Umbilical cord (tissue), 2 donors: ENCODE measurements at places on chromosomes 16 and 17. TPM values are rescaled to one million over a fixed set of nuclear protein-coding genes. Genes with fewer than 3 reads are reported as not detected.

DNA sequence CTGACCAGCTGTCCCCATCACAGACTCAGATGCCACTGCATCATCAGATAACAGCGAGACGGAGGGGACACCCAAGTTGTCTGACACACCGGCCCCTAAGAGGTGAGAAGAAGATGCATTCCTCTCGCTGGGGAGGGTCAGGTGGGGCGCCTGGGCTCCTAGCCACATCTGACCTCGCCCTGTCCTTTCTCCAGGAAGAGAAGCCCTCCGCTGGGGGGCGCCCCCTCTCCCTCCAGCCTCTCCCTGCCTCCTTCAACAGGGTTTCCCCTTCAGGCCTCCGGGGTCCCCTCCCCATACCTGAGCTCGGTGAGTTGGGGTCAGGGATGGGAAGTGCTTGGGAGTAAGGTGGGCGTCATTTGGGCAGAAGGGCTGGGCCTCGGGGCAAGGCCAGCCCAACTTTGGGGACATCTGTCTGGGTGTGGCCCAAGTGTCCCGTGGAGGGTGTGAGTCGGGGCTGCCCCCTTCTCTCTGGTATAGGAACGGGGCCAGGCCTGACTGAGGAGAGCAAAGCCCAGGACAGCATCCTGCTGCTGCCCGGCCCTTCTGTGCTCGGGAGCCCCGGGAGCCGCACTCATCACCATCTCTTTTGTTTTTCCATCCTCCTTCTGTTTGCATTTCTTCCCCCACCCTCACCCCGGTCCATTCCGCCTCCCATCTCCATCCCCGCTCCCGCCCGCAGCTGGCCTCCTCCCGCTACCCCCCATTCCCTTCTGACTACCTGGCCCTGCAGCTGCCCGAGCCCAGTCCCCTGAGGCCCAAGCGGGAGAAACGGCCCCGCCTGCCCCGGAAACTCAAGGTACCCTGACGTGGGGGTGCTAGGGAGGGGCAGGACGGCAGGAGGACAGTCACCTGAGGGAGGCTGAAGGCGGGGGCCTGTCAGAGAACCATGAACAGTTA is 4.9 kb downstream of the INO80E start:
- no peak for DNase-seq

GRCh38 chr17:18008496-18009268 is 30.3 kb downstream of the ATPAF2 start:
- no peak for DNase-seq

- peak; percentile 71 for DNase-seq
These were observed 54.7 kb downstream of the NXN start for GRCh38 chr17:924711-925475.

GRCh38 chr17:51819341-51820219 is 338.9 kb downstream of the CA10 start:
- no peak for DNase-seq

The PROCA1 gene
- 18.1 TPM for total RNA-seq

DNA sequence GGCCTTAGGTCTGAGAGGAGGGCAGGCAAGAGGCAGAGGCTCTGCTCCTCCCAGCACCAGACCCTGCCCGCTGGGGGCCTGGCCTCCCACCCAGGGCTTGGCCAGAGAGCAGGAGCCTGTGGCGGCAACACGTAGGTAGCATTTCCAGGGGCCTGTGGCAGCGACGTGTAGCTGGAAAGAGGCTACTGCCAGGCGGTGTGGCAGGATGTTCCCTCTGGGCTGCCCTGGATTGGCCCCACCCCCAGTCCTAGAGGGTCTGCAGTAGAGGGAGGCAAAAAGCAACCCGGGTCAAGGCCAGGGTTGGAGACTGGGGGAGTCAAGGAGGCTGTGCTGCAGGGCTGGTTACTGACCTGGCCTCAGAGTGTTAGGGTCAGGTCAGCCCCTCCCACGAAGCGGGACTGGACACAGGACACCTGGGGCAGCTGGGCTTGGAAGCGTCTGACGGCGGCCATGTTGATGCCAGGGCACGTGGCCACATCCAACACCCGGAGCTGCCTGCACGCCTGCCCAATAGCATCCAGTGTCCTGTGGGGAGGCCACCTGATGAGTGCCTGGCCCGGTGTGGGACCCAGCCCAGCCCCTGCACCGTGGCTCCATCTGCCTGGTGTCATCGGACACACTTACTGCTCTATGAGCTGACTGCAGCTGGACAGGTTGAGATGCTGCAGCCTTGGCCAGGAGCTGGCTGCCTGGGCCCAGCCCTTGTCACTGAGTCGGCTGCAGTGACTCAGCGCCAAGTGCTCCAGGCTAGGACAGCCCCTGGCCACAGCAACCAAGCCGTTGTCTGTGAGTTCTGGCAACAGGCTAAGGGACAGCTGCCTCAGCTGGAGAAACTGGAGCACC is 8.5 kb downstream of the ELMO3 start:
- no peak for DNase-seq

The ENPP7 gene
- 0.48 TPM for total RNA-seq

DNA sequence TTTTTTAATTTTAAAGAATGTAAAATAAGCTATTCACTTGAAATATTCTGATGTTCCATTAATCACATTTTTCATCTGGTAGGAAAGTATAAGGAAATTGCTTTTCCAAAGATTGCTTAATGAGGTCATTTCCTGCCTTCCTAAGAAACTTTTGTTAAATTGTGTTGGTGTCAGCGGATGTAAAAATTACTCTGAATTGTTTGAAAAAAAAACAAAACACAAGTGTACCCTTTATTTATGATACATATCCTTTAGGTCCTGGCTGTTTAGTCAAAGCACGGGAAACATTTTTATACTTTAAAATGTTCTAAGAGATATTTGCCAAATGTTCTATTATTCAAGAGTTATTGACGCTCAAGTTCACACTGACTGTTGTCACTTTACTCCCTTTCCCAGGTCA is 1357.4 kb upstream of the GOT2 start:
- peak; percentile 6 for DNase-seq

The KRTAP4-3 gene
- 1.4 TPM for total RNA-seq

DNA sequence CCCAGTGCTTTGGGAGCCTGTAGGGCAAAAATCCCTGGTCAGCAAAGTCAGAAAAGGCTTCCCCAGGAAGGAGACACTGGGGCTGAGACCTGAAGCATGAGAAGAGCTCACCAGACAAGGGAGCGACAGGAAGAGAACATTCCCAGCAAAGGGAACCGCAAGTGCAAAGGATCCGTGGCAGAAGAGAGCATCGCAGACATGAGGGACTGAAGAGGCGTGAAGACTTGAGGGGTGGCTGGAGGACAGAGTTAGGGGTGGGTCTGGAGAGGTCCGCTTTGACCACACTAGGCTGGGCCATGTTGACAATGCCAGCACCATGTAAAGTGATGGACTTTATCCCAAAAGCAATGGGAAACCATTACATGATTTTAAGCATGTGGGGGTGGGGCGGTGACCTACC is 128.1 kb upstream of the IRX3 start:
- DNase-seq = no peak

GRCh38 chr17:6408276-6408675 is 26.6 kb downstream of the AIPL1 start:
- DNase-seq = no peak

The BPTF gene
- 77.3 TPM for total RNA-seq

The SLC12A3 gene
- 0.96 TPM for total RNA-seq

DNA sequence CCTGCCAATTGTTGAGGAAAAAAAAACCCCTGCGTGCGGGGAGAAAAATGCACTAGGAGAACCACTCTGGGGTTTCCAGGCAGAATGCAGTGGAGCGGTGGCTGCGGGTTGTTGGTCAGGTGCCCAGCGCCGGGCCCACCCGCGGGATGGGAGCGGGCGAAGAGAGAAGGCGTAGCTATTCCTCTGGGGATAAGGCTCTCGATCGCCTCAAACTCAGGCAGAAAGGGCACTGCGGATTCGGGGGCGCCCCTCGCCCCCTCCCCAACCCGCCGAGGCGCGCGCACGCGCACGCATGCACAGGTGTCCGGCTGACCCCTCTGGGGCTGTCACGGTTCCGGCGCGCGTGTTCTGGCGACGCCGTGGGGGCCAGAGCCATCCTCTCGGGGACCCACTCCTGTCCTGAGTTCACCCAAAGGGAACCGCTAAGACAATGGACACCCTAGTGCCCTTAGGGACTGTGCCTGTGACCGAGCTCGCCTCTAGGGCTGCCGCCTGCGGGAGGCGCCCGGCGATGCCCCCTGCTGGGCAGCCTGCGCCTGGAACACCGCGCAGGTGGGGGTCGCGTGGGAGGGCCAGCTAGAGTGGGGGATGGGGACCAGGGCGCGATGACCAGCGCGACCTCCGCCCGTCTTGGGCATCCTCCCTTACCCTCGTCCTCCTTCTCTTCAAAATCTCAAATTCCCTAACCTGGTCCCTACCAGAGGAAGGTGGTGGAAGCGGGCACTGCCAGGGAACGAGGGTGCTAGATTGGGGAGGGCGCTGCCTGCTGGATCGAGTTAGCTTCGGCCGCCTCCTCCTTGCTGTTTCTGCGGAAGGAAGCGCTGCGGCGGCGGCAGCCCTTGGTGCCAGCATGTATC is 14.4 kb upstream of the CBX8 start:
- no peak for DNase-seq

DNA sequence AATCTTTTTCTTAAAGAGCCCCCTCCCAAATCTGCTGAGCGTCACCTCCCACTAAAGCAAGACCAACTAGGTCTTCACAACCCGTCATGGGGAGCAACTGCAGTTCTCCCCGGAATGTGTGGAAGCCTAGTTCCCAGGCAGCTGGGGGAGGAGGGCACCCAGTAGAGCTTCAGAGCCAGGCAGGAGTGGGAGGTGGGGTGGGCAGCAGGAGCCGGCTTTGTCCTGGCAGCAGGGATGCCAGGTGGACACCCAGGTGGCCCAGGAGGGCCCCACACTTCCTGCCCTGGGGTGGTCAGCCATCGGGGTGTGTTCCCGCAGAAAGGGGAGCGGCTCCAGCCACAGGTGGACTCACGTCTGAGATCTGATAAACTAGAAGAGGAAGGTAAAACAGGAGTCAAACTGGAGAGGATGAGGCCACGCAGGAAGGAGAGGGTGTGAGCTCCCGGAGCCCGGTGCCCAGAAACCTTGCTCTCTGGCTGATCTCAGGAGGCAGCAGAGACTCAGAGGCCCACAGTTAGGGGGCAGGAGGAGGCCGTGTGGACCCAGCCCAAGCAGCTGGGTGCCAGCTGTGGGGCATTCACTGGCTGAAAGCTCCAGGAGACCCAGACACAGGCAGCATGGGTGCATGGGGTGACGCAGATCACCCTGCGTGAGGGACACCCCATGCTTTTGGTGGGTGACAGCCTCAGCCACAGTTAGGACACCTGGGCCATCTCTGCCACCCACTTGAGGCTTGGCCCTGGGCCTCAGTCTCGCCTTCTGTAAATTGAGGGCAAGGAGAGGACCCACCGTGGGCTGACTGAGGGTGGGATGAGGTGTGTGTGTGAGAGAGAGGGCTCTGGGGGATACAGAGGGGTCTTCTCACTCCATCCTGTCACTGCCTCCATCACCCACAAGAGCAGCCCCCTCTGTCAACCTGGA is 260.8 kb upstream of the TNRC6C start:
- no peak for DNase-seq

- DNase-seq = no peak
These were observed 74.8 kb upstream of the RPL38 start for GRCh38 chr17:74128456-74129211.

DNA sequence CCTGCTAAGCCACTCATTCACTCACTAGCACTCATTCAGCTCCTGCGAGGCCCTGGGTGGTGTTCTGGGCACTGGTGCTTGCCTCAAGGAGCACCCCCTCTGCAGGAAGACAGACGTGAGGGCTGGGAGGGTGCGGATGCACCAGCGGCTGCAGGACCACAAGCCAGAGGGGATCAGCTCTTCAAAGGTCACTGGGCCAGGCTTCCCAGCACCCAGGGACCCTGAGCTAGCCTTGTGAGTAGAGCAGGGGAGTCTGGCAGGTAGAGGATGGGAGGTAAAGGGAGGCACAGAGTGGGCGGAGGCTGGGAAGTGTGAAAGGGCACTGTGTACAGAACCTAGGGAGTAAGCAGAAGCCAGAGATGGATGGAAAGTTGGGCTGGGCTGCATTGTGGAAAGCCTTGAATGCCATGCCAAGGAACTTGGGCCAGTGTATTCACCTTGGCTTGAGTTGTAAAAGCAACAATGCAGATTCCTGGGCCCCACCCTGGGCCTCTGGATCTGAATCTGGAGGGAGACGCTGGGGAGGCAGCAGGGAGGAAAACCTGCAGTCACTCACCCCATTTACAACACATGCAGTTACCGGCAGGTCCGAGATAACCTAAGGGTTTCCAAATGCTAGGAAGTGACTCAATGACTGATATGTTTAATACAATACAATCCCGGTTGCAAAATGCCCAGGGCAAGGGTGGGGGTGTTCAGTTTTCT is 1.7 kb downstream of the IL4R start:
- DNase-seq = no peak

GRCh38 chr17:77417575-77417974 is 276.8 kb downstream of the SEC14L1 start:
- no peak for DNase-seq

- DNase-seq = peak; percentile 95
These were observed 13.8 kb downstream of the C17orf50 start for GRCh38 chr17:35774499-35774898.

DNA sequence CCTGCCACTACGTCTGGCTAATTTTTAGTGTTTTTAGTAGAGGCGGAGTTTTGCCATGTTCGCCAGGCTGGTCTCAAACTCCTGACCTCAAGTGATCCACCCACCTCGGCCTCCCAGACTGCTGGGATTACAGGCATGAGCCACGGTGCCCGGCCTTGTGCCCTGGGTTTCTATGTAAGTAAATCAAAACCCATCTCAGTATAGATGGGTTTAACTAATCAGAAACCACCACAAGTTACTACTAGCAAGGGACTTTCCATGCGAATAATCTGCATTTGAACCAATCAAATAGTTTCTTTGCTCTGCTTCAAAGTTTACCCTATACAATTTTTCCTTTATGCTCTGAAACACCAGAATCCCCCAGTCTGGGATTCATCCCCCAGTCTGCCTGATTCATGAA is 16.5 kb upstream of the EIF1 start:
- no peak for DNase-seq
